ENCODE measurements at places on chromosomes 12 and 14. TPM values are rescaled to one million over a fixed set of nuclear protein-coding genes. Genes with fewer than 3 reads are reported as not detected.

GRCh38 chr12:80058586-80058985, 40.8 kb upstream of the OTOGL start:
- DNase-seq, result no peak

- DNase-seq, result peak; percentile 38
These were observed 458 bp downstream of the KHNYN start for GRCh38 chr14:24430143-24430681.

DNA sequence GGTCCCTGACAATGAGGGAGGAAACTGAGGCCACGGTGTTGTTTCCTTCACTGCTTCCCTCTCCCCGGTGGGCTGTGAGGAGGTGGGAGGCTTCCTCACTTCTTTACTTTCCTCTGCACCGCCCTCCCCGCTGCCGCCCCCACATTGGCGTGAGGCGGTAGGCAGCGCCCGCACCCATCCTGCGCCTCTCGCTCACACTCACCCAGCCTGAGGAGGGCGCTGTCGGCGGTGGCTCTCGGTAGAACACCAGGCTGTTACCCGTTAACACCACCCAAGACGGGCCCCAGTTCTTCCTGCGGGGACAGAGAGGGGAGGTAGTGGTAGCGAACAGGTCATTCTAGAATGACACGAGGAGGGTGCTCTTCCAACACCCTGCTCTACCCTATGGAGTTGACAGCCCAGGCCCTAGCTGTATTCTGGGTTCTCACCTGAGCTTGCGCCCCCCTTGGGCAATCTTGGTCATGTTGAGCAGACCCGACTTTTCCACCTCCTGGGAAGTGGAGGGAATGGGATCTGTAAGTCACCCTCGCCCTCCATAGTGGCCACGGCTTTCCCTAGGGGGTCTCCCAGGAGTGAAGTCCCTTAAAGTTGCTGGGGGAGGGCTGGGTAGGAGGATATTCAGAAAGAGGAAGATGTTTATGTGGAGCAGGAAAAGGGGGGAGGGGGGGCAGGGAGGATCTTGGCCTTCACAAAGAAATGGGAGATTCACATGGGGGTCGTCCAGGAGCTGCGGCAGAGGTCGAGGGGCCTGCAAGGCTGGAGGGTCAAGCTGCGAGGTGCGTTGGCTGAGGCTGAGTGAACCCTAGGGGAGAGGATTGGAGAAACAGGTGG, 3.3 kb downstream of the ARHGAP9 start:
- DNase-seq, result no peak

DNA sequence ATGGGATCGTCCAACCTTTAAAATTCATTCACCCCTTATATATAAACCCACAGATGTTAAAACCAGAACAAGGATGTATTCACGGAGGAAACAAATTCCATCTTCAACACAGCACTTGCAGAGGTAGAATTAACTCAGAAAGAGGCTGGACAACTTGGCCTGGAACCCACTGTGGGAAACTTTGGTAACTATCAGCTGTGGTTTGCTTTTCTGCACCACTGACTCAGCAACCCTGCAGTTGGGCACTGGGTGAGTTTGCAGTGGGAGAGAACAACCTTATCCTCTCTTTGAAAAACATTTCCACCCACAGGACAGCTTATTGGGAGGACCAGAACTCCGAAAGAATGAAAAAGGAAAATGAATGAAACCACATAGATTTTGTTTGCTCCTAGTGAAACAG, 66.3 kb downstream of the ZNF664 start:
- DNase-seq, result no peak

DNA sequence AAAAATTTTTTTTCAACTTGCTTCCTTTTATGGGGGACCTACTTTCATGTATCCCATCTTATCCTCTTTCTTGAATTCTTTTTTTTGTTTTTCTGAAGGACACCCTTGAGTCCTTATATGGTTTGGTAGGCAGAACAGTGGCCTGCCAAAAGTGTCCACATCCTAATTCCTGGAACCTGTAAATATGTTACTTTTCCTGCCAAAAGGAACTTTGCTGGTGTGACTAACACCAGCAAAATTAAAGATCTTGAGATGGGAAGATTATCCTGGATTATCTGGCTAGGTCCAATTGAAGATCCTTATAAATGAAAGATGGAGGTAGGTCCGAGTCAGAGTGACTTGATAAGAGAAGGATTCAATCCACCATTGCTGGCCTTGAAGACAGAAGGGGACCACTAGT, 5.3 kb downstream of the NUBPL start:
- DNase-seq, result no peak

DNA sequence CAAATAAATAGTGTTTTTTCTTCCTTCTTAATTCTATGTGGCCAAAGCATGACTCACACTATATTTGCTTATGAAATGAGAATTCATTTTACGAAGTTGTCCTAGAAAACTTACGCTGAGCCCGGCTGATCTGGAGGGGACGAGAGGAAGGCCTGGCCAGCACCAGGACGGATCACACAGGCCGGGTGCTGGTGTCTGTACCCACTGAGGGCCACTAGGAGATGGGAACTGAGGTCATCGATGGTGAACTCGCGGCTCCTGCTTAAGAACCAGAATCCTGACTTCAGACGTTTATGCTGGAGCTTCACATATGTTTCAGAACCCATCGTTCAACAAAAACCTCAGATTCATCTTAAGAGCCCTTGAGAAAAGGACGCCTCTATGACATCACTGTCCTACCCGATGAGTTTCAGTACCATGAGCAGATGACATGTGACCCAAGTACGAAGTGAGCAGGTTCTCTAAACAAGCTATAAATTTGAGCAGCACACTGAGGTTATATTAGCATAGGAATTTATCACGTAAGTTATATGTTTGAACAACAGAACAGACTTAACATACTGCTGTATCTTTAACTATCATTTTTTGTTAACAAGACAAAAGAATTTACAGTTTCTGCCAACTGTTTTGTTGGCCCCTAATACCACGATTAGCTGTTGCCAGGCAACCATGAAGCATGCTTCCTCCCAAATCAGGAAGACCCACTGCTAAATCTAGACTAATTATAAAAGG, 111.9 kb downstream of the FOXN3 start:
- no peak for DNase-seq

- DNase-seq, result no peak
These were observed 2.9 kb downstream of the OXA1L start for GRCh38 chr14:22769369-22769768.

DNA sequence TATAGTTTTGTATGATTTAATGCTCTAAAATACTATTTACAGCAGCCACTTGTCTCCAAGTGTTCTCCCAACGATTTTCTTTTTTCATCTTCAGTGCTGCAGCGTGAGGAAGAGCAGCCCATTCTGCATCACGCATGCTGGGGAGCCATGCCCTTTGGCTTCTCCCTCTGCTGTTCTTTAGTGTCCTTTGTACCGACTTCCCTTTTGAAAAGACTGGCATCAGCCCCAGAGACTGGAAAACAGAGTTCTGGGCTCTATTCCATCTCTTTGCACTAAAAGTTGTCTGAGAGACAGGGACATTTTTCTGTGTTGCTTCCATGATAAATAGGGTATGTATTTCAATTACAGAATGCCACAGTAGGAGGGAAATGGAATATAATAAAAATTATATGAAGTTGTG, 105.1 kb downstream of the RERG start:
- no peak for DNase-seq

GRCh38 chr12:40338071-40338470, 113.3 kb downstream of the LRRK2 start:
- DNase-seq, result no peak

- no peak for DNase-seq
These were observed 7.7 kb downstream of the WSB2 start for GRCh38 chr12:118053071-118053985.

ACOT6 gene
- not detected for total RNA-seq

RNU4-1 gene
- under 0.01 TPM for total RNA-seq

LRFN5 gene
- not detected for total RNA-seq

FRMD6 gene
- 0.23 TPM for total RNA-seq
